ENCODE measurements at places on chromosomes 13 and 19.

- DNase-seq: no peak
These were observed 47.9 kb downstream of the LYL1 start for GRCh38 chr19:13054626-13055212.

DNA sequence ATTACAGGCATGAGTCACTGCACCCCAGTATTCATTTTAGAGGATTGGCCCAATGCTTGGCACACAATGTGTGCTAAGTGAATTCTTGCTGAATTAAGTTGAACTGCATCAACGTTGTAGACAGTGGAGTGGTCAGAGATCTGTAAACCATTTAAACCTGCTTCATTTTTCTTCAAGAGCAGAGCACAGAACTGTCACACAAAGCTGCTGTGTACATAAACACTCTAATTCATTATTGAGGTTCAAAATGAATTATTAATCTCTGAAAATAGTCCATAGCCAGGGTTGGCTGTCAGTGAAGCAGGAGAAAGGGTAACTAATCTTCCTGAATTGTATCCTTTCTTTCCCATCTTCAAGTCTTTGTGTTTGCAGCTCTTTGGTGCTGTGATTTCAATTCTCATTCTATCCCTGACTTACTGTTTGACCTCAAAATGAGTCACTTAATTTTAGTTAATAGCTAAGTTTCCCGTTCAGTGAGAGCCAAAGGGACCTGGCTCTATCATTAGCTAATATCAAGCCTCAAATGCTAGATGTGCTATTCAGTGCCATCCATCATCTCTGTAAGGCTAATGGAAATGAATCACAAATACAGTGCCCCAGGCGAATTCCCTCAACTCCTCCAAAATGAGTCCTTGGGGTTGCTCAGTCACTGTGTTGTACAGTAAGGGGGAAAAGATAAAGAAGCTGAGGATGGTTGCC, 77.0 kb upstream of the TSC22D1 start:
- DNase-seq: no peak

DNA sequence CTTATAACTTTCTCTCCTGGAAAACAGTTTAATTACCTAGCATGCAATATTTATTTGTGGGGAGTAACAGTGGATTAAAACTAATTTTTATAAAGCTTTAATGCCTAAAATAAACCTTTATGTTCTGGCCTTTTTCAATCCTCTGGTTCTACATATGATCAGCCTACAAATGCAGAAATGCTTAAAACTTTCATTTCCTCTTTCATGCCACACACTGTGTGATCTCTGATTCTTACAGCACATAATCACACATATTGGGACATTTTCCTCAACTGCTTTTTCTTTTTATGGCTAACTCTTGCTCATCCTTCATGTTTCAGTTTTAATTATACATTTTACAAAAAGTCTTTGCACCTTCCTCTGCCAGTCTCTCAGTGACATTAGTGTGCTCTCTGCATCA, 910.8 kb upstream of the SLITRK6 start:
- DNase-seq: no peak

- no peak for DNase-seq
These were observed at the start of gene RUBCNL for GRCh38 chr13:46387064-46387851. TSS of gene RUBCNL (minus strand) at chr13:46387252. CDS start at chr13:46372475, 14,777 bp downstream.

- no peak for DNase-seq
These were observed 709 bp downstream of the DPP9 start for GRCh38 chr19:4722671-4723594.
